BJ (cell line): ENCODE measurements at places on chromosomes 11 and 22.

DNA sequence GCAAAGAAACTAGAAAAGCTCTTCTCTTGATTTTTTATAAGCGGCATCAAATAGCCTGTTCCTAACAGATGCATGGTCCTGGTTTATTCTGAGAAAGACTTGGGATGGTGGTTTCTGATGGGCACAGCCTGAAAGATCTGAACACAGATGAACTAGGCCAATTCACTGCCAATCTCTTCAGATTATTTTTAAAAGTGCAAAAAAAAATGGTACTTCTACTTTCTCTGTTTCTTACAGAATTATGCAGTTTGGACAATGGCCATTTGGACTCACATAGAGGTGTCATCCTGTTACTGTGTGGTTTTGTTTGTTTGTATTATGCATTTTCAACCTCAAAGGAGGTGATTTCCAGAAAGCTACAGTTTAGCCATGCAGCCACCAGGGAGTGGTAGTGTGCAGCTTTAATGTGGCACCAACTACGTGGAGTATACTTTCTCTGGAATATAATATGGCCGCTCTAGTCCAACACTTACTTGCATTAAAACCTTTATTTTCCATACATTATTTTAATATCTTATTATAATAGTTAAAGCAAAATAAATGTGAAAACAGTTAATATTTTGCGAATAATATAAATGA is 469.8 kb upstream of the KIRREL3 start:
- DNase-seq: no peak

GRCh38 chr11:117861151-117862018 is 15.1 kb downstream of the FXYD6 start:
- DNase-seq: no peak

GRCh38 chr22:24357547-24357946 is 69.9 kb upstream of the ADORA2A start:
- DNase-seq: no peak

- no peak for DNase-seq
Measured at GRCh38 chr11:103494491-103494890, 385.3 kb downstream of the DYNC2H1 start.

DNA sequence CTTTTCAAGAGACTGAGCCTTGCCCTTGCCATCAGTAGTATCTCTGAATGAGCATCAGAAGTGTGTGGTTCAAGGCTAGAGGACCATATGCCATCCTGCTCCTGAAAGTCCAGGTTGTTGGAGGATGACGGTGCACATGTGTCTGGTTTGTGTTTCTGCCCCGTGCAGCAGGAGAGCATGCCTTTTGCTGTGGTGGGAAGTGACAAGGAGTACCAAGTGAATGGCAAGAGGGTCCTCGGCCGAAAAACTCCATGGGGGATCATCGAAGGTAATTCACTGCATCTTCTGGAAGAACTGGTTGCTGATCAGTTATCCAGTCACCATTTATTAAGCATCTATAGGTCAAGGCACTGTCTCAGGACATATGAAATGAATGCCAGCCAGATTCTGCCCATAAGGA is 6.1 kb upstream of the WBP2NL start:
- no peak for DNase-seq

- no peak for DNase-seq
Measured at GRCh38 chr11:35141571-35141971, 2.6 kb downstream of the CD44 start.

GRCh38 chr11:90171359-90171758 is 36.9 kb downstream of the NAALAD2 start:
- DNase-seq: no peak

DNA sequence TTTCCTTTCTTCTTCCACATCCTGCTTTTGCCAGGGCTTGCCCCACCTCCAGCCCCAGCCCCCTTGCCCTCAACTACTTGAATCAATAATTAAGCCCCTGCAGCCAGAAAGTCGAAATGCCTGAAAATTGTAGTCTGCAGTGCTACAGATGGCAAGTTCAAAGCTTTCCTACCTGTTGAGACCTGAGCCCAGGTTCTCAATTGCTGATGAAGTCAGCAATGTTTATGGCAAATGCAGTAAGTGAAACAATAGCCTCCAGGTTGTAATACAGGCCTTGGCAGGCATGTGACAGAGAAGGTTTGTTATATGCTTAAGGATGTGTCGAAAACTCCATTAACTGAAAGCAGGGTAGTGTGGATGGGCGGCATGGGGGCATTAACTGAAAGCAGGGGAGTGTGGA is 181.1 kb upstream of the SESN3 start:
- no peak for DNase-seq

DNA sequence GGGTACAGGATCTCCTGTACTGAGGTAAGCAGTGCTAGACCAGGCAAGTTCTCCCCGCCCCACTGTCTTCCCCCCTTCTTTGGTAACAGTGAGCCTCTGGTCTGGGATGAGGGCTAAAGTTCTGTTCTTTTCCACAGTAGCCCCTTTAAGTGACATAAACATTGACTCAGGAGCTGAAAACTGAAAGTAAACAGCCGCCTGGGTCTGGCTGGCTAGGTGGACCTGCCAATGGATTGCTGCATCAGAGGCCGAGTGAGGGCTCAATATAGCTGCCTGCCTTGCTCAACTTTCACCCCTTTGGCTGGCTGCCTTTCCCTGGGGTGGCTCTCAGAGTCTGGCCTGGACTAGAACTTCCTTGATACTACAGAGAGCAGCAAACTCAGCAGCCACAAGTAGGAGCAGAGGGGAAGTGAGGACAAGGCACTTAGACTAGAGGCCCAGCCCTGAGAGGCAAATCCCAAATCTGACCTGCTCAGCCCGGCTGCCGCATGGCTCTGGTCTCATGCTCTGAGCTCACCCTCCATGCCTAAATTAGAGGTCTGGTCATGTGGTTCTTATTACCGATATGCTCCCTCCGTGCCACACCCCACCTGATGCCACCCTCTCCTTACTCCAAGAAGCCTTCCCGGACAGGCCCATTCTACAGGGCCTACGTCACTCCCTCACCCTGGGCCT is 9.6 kb upstream of the UCP3 start:
- DNase-seq: no peak

DNA sequence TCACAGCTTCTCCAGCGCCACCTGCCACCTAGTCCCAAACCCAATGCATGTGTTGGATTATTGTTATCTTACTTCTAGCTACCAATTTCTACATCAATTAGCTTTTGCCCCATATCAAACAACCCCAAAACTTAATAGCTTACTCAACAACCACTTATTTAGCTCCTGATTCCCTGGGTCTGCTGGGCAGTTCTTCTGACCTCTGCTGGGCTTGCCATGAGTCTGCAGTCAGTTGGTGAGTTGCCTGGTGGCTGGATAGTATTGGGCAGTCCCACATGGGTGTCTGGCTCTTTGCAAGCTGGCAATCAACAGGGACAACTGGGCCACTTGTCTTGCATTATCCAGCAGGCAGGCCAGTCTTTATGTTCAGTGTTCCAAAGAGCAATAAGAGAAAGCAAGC is 13.6 kb upstream of the MS4A15 start:
- DNase-seq: no peak

DNA sequence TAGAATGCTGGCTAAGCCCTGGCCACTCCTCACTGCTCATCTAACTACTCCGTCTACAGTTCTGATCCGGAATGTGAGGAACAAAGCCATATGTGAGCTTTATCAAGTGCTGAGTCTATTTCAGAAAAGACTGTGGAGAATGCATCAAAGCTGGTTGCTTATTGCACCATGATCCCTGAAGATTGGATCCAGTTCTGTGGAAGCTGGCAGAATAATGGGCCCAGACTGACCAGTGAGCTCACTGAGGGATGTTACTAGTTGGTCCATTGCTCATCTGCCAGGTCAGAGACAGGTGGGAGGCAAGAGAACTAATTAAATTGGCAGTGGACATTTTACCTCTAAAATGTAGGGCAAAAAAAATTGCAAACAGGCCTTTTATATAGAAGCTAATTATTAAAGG is 681.3 kb downstream of the NTM start:
- DNase-seq: no peak

- DNase-seq: no peak
Measured at GRCh38 chr22:40198733-40199132, 21.0 kb downstream of the TNRC6B start.

DNA sequence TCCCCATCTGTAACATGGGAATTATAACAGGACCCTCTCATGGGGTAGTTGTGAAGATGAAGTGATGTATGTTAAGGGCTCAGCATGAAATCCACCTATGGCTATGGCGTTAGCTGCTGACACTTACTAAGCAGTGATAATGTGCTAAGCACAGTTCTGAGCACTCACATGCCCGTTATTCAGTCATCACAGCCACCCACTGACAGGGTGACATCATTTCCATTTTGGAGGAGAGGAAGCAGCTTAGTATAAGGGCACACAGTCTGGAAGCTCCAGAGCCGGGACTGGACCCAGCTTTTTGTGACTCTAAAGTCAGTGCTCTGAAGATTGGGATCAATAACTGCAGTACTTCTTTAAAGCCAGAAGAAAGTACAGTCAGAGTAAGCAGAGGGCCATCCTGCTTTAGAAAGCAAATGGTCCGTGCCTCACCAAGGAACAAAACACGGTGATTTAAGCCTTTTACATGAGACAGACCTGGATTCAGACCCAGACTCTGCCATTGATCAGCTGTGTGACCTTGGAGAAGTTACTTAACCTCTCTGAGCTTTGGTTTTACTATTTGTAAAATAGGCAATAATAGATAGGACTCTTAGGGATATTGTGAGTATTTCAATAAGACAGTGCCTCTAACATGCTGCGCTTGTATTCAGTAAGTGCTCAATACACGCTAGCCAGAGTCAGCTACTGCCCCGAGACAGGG is 61.5 kb downstream of the SGSM1 start:
- no peak for DNase-seq

- DNase-seq: no peak
Measured at GRCh38 chr22:38739300-38740055, 16.3 kb downstream of the SUN2 start.

DNA sequence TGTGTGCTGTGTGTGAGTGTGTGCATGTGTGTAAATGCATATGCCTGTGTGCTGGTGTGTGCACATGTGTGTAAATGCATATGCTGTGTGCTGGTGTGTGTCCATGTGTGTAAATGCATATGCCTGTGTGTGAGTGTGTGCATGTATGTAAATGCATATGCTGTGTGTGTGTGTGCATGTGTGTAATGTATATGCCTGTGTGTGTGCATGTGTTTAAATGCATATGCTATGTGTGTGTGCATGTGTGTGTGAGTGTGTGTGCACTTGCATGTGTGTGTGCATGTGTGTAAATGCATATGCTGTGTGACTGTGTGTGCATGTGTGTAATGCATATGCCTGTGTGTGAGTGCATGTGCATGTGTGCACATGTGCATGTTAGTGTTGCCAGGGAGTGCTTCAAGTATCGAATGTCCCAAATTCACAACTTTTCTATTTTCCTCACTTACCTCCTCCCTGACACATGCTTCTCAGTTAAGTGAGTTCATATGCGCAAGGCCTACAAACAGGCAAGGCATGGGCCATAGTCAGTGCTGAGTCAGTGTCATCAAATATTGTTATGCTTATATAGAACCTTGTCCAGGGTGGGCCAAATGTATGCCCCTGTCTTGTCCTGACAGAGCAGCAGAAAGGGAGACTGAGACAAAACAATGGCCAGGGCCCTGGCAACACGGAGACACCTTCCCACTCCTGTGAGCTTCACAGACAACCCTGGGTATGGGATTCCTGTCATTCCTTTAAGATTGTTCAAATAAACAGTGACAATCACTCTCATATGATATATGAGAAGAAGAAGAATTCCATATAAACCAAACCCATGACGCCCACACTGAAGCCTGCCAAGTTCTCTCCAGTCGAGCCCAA is 38.6 kb downstream of the GGTLC2 start:
- no peak for DNase-seq

DNA sequence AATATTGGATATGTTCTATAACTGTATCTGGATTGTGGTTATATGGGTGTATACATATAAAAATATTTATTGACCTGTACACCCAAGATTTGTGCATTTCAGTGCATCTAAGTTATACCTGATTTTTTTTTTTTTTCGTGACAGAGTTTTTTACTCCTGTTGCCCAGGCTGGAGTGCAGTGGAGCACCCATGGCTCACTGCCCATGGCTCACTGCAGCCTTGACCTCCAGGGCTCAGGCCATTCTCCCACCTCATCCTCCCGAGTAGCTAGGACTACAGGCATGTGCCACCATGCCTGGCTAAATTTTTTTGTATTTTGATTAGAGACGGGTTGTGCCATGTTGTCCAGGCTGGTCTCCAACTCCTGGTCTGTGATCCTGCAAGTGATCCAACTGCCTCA is 24.3 kb downstream of the ATG13 start:
- no peak for DNase-seq

DNA sequence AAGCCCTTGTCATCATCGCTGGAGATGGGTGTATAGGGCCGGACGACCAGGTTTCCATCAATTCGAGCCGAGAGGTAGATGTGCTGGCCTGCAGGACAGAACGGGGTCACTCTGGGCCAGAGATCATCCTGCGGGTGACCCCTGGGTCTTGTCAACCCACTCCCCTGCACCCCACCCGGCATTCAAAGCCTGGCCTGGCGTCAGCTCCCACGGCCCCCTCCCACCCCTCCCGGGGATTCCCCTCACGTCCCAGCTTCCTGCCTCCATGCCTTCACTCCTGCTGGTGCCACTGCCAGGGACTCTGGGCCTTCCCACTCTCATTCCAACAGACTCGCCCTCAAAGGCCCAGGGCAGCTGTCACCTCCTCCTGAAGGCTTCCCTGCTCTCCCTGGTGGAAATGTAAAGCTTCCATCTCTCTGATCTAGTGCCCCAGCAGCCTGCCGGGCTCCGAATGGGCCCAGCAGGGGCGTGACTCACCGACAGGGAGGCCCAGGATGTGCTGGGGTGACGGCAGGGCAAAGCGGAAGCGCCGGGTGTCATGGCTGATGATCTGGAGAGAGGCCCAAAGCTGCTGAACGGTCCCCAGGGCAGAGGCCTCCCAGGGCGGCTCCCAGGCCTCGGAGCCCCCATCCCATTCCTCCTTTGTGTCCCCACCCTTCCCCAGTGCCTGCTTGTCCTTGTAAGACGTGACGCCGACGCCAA is 9.3 kb downstream of the ATP5MGL start:
- no peak for DNase-seq

- no peak for DNase-seq
Measured at GRCh38 chr11:17588166-17588565, 41.1 kb downstream of the OTOG start.

DNA sequence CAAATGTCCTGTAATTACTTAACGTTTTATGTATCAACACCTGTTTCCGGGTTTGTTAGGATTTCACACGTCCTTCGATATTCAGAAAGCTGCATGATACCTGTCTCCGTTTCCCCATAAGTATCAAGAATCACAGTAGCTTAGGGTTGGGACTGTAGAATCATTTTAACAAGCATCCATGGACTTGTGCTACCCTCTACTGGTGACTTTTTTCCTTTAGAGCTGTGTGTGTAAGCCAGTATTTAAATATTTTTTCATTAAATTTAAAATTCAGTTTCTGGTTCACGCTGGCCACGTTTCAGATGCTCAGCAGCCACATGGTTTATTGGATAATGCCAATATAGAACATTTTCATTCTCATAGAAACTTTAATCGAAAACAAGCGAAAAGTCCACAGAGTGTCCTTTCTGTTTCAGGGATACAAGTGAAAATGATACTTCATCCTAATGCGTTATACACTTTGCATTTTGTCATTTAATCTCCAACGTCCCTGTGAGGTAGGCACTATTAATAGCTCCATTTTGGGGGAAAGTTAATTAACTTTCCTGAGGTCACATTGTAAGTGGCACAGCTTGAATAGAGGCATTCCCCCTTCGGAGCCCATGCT is 61.5 kb upstream of the SLC25A18 start:
- DNase-seq: peak; percentile 4

- no peak for DNase-seq
Measured at GRCh38 chr11:119130662-119131061, 9.3 kb downstream of the HINFP start.

GRCh38 chr11:66970807-66971442 is 4.2 kb upstream of the C11orf86 start:
- DNase-seq: peak; percentile 99
